ENCODE measurements at places on chromosomes 3 and 15.

- no peak for DNase-seq
These were observed 770.9 kb downstream of the TBL1XR1 start for GRCh38 chr3:176426371-176426770.

GRCh38 chr3:47313341-47314055 lies 30.8 kb downstream of the KLHL18 start:
- DNase-seq = no peak

- no peak for DNase-seq
These were observed 93.4 kb downstream of the TPRA1 start for GRCh38 chr3:127497166-127497565.

DNA sequence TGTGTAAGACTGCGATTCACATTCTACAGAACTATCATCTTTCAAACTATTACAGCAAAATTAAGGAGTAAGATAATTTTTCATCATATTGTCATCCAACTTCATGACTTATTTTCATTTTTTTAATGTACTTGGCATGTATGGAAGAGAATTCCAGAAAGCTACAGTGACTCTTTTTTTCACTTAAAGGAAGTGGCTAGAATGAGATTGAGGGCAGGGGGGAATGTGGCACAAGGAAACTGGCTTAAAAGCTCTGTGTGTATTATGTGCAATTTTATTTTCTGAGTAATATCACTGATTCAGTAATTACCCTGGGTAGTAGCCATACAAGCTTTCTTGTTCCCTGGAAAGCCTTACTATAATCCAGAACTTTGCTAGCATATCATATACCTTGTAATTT lies 94.6 kb downstream of the FILIP1L start:
- no peak for DNase-seq

DNA sequence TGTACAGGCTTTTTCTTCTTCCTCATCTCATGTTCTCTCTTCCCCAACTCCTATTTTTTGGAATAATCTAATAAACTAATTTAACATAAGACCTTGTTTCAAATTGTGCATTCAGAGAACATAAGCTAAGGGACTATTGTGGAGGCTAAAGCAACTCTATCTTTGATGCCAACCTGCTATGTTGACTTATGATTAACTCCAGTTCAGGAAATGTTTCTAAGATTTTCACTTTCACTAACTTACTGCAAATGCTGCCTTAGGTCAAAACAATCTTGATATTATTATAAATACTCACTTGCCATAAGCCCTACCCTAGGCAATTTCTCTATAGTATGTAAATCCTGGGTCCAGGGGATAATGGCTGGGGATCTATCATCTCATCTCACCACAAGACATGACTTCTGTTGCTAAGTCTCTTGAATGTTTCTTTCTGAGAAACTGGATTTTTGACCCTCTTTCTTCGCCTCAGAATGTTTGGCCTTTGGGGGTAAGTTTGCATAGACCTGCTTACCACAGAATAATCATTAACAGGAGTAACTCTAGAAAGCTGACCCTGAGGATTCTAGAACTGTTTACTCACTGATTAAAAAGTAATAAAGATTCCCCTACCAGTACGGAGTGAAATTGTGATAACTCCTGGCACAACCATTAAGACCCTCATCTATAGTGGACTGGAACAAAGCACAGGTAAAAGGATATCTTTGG lies 768.1 kb downstream of the GBE1 start:
- no peak for DNase-seq

- peak; percentile 67 for DNase-seq
These were observed 138.3 kb upstream of the AGBL1 start for GRCh38 chr15:85941186-85941855.

DNA sequence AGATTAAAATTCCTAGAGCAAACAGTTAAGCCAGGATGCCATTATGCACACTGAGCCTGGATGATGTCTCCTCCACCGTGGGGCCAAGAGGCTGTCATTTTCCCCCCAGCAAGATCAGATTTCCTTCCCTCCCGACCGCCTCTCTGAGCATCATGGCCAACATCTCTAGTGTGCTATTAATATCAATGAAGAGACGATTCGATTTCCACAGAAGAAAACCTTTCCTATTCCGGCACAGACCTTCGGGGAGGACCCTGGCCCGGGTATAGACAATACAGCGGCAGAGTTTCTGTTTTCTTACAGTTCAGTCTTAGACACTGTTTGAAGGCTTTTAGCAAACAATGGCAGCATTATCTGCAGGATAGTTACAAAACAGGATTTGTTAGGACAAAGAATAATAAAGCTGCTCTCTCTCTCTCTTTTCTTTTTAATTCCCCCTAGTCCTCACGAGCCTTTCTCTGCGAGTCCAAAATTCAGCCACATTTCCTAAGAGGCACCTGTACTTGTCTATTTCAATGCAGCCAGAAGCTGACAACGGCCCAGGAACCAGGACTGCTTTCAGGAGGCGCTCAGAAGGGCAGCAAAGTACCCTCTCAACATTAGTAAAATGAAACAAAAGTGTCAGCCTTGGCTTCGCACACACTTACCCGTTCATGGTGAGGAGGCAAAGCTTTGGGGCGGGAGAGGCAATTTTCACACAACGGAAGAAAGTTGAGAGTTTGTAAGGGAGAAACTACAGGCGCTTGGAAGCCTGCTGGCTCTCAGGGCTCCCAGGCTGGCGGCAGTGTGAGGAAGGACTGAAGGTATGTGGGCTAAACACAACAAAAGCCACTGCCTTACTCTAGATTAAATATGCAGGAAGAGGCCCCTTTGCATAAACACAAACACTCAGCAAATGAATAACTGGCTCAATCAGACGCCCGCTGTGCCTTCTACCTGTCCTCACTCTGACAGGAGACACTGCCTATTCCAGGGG lies 278.0 kb downstream of the FOXP1 start:
- DNase-seq = peak; percentile 72

DNA sequence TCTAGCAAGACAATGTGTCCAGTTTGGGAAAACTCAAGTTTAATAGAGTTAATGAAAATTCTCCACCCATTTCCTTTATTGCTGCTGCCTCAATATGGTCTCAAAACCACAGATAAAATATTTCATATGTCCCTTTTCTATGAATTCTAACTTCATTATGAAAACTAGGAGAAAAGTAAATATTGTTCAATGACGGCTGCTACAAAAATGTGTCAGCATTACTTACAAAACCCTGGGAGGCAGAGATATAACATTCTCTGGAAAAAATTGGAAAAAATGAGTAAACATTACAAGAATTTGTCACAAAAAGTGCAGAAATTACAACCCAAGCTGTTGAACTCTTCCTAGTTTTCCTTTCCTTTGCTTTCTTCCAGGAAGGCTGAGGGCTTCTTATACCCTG lies 22.2 kb upstream of the FBN1 start:
- DNase-seq = no peak

DNA sequence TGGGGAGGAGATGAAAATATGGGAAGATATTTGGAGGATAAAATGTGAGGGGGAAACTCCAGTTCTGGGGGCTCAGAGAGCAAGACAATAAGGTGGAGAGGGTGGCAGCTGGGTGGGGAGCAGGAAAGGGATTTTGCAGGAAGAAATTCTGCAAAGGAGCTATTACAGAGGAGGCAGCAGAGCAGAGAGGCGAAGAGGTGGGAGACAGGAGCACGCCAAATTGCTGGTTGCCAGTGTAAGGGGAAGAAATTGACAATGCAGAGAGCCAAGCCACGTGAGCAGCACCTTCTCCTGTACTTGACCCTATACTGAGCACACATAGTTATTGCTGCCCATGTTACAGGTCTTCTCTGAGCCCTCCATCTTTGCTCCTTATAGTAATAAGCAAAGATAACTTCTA lies 190.3 kb upstream of the ONECUT1 start:
- no peak for DNase-seq

DNA sequence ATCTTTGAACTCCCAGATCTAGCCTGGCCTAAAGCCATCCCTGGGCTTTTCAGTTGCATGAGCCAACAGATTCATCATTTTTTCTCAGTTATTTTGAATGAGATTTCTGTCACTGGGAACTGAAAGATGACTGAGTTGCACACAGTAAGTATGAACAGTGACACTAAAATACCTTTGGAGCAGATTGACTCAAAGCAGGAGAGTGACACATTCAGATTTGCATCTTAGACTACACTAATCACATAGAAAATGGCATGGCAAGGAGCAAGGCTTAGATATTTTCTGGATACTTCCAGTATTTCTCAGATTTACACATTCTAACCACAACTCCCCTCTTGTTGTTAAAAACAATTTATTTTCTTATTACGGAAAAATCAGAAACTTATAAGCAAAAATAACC lies 32.8 kb downstream of the SEC62 start:
- no peak for DNase-seq

DNA sequence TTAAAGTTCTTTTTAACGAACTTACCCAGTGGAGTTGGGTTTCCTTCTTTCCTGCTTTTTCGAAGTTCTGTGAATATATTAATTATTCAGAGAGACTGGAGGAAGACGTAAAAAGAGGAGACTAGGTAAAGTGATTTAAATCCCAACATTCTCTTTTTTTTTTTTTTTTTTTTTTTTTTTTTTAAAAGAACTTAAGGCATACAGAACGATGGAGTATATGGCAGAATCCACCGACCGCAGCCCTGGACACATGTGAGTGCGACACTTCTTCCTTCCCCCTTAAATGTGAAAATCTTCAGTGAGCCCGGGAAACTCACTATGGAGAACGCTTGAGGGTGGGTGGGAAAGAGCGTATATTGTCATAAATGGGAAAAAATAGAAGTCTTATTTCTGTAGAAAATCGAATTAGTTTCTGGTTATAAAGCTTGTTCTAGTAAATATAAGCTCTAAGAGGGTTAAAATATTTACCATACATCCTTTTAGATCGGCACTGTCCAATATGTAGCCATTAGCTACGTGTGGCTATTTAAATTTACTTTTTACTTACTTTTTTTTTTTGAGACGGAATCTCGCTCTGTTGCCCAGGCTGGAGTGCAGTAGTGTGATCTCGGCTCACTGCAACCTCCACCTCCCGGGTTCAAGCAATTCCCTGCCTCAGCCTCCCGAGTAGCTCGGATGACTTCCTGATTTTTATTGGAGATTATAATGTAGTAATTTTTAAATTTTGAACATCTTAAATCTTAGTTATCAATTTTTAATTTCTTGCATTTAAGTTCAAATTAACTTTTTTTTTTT lies 892 bp downstream of the NMD3 start:
- DNase-seq = peak; percentile 43

GRCh38 chr3:193982258-193982659 lies 153.7 kb upstream of the HES1 start:
- peak; percentile 88 for DNase-seq

GRCh38 chr3:27715454-27715806 lies 6.7 kb downstream of the EOMES start:
- no peak for DNase-seq

DNA sequence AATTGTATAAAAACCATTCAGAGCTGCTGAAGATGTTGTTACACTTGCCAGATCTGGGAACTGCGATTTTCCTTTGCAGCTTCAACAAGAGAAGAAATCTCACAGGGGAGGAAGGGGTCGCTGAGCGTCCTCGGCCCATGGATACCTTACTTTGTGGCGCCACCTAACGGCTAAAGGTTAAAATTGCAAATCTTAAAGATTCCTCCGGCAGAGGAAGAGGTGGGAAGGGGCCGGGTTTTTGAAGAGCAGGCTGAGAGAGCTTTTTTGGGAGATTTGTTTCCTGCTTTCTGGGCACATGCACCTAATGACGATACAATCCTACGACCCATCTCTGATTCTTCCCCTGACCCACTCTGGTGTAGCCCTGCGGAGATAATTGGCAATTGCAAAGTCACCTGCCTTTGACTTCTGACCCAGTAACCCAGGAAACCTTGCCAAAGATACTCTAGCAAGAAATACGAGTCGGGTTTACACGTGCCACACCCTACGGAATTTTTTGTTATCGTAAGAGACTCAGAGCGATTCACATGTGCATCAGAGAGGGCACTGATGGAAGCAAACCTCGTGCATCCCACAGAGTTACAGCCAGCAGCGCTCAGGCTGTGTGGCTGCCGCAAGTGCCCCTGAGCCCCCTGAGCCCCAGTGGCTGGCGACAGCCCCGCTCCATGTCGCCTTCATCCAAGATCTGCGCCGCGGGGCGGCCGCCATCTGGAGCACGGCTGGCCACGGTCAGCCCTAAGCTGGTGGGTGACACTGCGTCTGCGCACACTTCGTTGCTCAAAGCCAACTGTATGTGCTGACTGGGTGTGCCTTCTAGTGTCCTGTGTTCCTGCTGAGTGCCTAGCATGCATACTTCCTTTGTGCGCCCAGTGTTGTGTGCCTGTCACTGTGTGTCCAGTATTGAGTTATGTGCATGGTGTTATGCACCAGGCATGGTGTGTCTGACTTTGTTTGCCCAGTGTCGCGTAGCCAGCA lies 55.2 kb upstream of the CHRNA7 start:
- peak; percentile 26 for DNase-seq

GRCh38 chr3:175288621-175289020 lies 429.5 kb downstream of the NAALADL2 start:
- no peak for DNase-seq

DNA sequence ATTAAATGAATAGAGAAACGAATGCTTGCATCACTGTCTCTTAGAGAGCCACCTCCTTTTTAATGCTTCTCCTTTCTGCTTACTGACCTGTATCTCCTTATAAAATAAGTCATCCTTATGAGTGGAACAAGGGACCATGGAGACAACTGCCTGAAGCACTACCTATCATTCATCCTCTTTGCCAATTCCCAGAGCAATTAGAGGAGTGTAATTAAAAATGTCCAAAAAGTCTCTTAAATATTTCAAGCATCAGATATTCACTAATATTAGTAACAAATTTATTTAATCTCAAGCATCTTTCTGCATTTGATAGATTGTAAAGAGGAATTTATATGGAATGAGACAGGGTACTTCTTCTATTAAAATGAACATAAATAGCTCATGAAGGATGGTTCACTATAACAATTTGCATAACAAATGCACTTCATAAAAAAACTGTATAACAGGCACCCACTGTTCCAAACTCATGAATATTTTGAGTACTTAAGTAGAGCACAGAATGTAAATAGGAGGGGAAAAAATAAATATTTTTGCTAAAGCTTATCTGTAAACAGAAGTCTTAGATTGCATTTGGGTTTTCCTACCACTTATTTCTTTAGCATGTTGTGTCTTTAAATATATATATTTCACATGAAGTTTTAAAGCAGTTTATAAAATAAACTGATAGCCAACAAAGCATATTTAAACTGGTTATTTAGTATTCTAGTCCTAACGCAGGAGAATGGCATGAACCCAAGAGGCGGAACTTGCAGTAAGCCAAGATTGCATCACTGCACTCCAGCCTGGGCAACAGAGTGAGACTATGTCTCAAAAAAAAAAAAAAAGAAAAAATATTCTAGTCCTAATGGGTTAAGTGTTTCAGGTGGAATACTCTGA lies 269.3 kb downstream of the TBL1XR1 start:
- DNase-seq = no peak

DNA sequence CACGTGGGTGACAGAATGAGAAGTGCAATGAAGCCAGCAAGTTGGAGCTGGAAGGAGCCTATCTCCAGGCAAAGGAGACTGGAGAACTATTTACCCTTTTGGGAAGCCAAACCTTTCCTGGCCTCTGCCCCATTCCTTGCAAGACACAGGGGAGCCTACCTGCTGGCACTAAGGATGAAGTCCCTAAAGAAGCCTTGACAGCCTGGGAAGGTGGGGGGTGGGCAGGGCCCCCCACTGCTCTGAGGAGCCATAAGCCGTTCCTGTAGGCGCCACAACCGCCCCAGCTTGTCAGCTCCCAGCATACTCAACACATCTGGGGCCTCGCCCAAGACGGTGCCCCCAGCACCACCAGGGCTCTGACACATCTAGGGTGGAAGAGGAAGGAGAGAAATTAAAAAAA lies 5.5 kb downstream of the CDAN1 start:
- no peak for DNase-seq

- DNase-seq = peak; percentile 30
These were observed 546 bp downstream of the TRIM59 start for GRCh38 chr3:160448845-160449635.
